ENCODE measurements at places on chromosomes 11 and 22.

DNA sequence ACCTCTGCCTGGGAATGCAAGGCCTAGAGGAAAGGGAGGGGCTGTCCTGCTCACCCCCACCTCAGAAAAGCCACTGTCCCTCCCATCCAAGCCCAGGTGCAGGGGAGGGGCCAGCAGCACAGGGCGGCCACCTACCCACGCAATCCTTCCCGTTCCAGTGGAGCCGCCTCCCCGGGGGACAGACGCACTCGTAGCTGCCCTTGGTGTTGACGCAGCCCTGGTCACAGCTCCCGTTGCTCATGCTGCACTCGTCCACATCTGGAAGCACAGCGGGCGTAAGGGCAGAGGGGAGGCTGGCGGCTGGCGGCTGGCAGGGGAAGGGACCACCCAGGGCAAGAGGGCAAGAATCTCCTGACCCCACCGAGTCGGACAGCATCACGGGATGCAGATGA, 40.3 kb upstream of the TTLL12 start:
- DNase-seq: peak; percentile 74

DNA sequence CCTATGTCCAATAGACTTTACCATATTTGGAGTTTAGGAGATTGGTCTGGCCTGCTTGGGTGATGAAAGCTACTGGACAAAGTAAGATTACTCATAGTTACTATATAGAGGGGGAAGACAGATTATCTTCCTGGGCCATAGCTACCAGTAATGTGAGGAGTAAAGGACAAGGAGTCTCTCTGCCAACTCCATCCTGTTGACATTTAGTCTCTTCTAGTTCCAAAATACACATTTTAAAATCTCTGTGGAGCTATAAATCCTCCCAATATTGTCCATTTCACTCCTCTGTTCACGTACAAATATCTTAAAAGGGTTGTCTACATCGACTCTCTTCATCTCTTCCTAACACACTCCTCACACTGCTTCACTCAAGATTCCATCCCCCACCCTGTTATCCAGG, 1.1 kb upstream of the OR51D1 start:
- no peak for DNase-seq

GRCh38 chr11:130652671-130653335, 204.4 kb downstream of the ADAMTS15 start:
- no peak for DNase-seq

DNA sequence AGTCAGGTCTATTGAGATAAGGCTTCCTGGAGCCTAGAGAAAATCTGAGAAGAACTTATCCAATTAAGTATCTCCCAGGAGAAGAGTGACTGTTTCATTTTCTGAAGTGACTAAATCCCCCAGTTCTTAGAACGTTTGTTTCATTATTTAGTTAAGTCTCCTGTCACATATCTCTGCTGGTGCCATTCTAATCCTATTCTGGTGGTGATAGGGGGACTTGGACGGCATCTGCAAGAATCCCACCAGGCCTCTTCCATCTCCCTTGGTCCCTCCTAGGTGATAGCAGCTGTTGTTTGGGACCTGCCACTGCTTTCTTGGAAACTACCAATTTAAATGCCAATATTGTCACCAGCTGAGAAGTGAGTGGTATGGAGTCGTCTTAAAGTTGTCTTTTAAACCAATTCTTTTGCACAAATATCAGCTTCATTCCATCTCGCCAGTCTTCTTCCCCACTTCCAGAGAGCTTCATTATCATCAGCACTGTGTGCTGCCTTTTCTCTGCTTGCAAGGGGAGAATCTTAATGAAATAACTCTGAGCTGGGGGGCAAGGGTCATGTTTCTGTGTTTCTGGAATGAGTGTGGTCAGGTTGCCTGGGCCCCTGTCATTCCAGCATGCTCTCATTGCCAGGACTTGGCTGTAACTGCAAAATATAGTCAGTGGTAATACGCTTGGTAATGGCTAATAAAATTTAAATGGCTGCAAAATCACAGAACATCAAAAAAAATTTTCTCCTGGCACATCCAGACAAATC, 104.8 kb downstream of the LDLRAD3 start:
- DNase-seq: no peak

DNA sequence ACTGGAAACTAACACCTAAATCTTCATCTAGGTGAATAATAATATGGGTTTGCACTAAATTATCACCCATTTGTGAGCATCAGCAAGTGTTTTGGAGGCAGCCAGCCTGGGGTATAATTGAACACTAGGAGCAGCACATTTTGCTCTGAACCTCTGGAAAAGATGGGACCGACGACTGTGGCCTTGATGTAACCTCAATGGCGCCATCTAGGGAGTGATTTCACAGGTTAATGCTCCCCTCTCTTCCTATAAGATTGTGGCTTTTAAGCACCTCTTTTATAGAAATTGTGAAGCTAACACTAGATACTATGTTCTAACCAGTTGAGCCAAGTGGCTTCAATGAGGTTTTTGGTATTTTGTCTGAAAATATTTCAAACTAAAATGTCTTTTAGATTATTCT, 203.7 kb downstream of the NELL1 start:
- peak; percentile 12 for DNase-seq

DNA sequence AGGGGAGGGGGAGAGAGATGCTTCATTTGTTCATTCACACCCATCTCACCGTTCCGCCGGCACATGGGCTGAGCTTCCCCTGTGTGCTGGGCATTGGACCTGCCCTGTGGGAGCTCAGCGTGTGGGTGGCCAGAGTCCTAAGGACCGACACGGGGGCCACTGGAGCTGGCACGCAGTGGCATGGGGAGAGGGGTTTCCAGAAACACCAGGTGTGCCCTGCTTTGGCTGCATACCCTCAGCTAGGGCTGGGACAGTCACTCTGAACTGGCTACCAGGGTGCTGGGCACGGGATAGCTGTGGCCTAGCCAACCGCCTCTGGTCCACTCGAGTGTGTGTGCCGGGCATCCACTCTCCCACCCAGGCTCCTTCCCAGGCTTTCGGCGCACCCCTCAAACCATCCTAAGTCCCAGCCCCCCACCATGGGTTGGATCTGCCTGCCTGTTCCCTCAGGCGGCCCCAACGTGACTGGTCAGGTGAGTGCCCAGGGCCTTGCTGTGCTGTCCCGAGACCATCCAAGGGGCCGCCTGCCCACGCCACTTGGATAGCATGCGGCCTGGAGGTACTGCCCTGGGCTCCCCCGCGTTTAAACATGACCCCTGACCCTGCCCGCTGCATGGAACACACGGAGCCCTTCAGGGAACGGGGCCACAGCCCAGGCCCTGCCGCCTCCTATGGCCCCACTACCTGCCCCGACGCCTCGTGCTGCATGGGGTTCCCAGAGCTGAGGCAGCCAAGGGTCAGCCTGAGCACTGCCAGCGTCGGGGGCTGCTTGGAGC, 51.6 kb upstream of the LINC01488 start:
- DNase-seq: no peak

- DNase-seq: no peak
Measured at GRCh38 chr22:38748487-38749136, 7.2 kb downstream of the SUN2 start.

GRCh38 chr11:108870373-108871020, 205.6 kb downstream of the DDX10 start:
- no peak for DNase-seq

DNA sequence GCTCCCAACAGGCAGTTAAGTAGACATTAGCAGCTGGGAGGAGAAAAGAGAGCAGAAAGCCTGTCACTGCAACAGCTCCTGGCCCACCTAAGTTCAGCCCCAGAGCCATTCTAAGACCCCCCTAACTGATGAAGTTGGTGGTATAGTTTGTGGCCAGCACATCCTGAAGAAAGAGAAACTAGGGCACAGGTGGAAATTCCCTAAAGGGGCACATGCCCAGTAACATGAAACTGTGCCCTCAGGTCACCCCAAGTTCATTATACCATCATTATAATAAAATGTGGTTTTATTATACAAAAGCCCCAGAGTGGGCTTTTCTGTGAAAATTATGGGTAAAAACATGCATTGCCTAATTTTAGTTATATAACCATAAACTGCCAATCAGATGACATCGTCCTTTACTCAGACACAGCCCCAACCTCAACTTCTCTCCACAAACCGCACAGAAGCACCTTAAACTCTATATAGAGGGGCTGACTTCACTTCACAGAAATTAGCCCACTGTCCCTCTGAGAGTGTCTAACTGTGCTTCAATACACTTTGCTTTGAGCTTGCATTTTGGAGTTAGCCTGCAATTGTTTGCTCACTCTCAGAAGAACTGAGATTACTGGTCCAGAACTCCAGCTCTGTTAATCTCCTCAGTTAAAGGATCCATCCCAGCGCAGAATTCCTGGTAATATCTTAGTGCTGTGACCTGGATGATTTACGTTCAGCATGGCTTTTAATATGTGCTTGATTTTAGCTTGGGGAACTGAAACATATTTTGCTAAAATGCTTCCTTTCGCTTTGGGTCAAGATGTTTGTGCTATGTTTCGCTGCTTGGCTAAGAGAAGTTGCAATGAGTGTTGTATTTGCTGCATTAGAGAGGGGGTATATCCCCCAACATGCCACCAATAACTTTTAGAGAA, 1.8 kb upstream of the APOL3 start:
- no peak for DNase-seq

DNA sequence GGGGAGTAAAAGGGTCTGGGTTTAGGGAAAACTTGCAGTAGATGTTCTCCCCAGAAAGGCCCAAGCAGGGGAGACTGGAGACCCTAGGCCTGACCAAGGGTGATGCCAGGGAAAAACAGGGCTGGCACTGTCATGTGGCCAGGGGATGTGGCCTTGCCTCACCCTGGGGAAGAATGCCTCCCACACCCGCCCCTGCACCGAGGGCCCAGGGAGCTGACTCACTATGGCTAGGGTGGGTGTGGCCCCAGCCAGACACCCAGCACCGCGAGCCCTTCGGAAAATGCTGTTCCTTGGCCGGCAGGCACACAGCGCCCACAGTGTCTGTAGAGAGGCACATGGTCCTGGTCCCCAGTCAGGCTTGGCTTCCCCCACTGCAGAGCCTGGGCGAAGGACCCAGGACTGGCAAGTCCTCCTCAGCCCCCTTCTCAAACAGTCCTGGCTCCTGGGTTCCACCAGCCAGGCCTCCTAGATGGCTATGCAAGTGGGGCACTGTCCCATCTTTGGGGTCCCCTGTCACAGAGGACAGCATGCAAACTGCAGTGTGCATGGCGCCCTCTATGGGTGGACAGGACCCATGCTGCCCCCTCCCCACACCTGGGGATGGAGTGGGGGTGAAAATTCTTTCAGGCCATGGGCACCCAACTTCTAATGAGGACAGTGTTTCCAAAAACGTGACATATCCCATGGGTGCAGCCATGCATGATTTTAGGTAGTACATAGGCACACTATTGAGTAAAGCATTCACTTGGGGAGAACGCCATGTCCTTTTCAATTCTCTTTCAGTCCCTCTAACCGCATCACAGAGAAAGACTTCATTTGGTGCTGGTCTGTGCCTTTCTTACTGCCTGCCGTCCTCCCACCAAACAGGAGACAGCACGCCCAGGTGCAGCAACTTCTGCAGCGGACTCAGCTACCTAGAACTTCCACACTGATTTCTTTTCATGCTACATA, 15.2 kb downstream of the TMPRSS5 start:
- DNase-seq: no peak

DNA sequence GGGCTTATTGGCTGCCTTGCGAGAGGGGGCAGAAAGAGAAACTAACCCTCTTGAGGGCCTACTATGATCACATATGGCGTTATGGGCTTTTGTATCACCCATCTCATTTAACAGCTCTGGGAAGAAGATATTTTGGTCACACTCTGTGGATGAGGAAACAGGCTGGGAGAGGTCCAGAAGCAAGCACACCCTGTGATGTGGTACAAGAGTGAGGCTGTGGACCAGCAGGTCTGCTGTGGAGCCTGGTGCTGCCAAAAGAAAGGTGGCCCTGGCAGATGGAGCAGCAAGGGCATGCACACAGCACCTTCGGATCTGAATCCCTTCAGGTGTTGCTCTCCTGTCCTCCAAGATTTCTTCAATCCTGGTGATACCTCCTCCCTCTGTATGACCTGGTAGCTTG, 64.1 kb downstream of the KCNC1 start:
- no peak for DNase-seq

GRCh38 chr22:36048911-36049677, 20.5 kb upstream of the RBFOX2 start:
- DNase-seq: no peak

- peak; percentile 67 for DNase-seq
Measured at GRCh38 chr11:112249871-112250610, 10.6 kb downstream of the PLET1 start.

- DNase-seq: no peak
Measured at GRCh38 chr11:106395716-106396349, 318.4 kb downstream of the AASDHPPT start.

DNA sequence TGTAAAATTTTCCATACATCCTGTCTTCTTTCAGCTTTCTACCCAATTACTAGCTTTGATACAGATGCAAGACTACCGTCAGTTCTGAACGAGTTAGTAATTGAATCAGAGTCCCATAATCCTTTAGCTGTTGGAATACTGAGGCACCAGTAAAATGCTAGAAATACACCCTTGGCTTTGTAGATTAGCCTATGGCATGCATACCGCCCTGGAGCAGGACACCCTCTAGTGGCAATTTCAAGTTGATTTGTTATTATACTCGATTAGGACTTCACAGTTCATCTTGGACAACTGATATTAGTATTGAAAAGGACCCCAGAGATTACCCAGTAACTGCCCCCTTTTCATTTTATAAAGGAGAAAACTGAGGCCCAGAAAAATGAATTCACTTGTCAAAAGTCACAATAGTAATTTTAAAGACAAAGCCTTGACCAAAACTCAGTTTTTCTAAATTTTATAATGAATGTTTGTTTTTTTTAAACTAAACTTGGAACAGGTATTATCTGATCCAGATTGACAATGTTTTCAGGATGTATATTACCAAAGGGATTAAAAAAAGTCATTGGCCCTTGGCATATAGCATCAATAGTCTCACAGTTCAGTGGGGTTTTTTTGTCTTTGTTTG, 72.6 kb downstream of the HIPK3 start:
- DNase-seq: peak; percentile 60

DNA sequence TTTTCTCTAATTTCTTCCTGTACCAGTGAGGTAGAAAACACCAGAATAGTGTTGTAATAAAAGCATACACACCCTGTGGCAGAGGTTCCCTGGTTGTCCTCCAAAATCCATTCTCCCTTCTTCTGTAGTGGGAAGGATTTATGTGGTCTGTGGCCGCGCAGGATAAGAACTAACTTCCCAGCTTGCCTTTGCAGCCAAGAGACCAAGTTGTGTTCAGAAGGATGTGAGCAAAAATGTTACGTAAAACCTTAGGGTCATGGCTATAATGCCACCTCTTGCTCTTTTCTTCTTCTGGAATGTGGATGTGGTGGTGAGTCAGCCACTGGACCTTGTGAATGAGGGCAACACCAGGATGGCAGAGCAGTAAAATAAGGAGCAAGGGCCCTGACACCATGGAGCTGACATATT, 28.4 kb downstream of the CCDC90B start:
- no peak for DNase-seq

GRCh38 chr22:26435327-26436093, 6.5 kb downstream of the ASPHD2 start:
- DNase-seq: no peak

- DNase-seq: no peak
Measured at GRCh38 chr11:65131417-65131776, 2.9 kb downstream of the SYVN1 start.

GRCh38 chr11:45097721-45098493, 48.5 kb upstream of the PRDM11 start:
- peak; percentile 56 for DNase-seq

GRCh38 chr11:131471976-131472375, 101.6 kb downstream of the NTM start:
- DNase-seq: no peak

Measured in kidney (tissue), 22 donors.